ENCODE measurements at places on chromosomes 3 and 15.

GRCh38 chr3:50620420-50620819 lies 3.5 kb downstream of the MAPKAPK3 start:
- DNase-seq: no peak

DNA sequence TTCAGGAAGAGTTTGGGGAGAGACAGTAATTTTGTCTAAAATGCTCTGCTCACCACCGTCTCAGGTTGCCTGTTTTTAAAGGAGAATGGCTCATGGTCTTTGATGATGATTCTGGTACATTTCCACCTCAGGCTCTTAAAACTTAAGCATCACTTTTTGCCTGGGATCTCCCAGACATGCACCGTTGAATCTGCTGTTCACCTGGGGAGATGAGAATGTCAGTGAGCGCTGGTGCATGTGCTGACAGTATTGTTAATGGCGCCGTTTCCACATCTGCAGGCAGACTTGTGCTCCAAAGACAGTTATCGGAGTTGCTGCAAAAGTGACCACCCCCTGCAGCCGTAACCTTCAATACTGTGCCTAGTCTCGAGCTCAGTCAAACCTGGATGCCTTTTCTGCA lies 219.0 kb upstream of the TPM1 start:
- no peak for DNase-seq

DNA sequence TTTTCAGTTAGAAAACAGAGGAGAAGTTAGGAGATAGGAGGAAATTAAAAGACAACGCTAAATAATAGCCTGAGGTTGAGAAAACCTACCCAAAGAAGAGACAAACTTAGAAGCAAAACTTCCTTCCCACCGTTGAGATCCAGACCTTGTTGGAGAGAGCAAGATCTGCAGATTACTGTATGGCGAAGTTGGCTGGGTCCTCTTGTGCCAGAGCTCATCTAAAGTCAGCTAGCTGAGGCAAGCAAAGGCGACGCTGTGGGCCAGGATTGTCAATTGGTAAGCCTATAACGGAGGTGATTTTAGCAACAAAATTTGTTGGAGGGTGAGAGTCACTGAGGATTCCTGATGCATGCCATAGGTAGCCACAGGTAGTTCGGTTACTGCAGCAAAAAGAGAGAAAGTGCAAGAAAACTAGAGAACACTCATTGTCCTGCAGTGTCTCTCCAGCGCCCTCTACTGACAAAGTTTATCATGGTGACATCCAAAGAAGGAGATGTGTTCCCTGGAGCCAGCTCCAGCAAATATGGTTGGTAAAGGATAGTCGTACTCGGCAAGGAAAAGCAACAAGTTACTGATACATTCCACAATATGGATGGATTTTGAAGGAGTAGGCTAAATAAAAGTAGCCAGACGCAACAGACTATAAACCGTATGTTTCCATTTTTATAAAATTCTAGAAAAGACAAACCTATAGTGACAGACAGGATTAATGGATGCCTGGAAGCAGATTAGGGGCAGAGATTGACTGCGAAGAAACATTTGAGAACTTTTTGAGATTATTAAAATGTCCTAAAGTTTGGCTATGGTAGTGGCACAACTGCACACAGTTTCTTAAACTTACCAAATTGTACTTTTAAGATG lies 9.8 kb upstream of the OR5K4 start:
- DNase-seq: peak; percentile 91

GRCh38 chr15:35605764-35606449 lies 59.9 kb upstream of the DPH6 start:
- DNase-seq: no peak

DNA sequence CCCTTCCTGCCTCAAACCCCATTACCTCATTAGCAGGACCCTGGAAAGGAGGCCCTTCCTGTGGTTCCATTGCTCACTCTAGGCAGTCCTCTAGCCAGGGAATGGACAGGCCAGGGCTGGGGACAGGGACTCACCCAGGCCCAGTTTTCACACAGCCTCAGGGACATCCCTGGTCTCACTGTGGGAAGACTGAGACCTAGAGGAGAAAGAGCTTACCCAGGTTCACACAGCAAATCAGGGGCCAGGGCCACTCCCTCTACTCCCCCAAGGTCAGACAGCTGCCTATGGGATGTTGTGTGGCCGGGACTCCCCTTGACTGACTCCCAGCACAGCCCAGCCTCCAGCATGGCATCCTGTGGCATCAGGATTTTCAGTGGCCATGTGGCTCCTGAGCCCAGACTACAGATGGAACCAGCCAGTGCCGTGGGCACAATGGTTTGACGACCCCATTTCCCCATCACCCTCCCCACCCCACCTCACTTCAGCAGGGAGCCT lies 49.3 kb downstream of the ADAMTS7 start:
- no peak for DNase-seq

GRCh38 chr3:123110282-123110975 lies 43.6 kb downstream of the PDIA5 start:
- no peak for DNase-seq

Data from trophoblast cell (in vitro differentiated cells and primary cell).